Breast epithelium (tissue), 4 donors: ENCODE measurements at places on chromosomes 1 and 21. TPM values are rescaled to one million over a fixed set of nuclear protein-coding genes. Genes with fewer than 3 reads are reported as not detected.

TMEM240 gene
- 3.5 TPM for total RNA-seq

MROH9 gene
- not detected for total RNA-seq

MDM4 gene
- 103 TPM for total RNA-seq

ZYG11A gene
- total RNA-seq = 1.2 TPM

RIMS3 gene
- total RNA-seq = 0.64 TPM

PALMD gene
- 96.7 TPM for total RNA-seq

KRTAP12-3 gene
- total RNA-seq = not detected

S100A16 gene
- 52.0 TPM for total RNA-seq

DNA sequence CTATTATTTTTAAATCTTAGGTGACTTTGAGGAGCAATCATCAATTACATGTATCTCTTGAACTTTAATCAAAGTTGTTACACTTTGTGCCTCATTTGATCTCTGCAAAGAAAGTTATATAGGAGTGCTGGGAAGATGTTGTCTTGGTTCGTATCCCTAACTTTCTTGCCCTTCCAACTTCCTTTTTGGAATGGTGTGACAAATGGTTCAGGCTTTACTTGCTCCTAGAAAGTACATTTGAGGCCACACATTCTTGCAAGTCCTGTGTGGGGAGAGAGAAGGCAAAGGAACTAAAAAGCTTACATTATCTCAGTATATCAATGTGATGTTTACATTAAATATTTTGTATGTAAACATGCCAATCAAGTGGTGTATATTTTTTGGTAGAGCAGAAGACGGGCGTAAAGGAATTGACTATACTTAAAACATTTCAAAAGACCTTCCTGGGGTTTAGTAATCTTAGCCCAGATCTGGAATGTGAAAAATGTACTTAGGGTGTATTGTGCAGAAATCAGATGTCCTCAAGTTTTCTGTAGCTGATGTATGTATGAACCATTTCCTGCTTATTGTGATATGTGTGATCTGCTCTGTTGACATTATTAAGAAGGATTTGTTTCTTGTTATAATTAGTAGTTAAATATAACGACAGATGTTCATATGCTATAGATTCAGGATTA is 59.2 kb downstream of the USP25 start:
- DNase-seq = no peak

DNA sequence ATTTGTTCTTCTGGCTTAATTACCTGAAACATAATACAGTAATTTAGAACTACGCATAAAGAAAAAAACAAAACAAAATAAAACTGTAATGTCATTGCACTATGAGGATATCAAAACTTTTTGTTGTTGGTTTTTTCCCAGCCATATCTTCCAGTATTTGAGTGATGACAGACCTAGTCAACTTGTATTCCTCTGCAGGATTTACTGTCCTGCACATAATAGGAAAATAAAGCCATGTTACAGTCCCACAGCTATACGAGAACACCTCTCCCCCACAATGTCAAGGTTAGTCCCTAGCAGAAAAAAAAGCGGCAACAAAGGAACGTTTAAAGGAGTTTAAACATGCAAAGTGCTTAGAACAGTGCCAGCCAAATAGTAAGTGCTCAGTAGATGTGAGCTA is 55.3 kb upstream of the PRDX6 start:
- no peak for DNase-seq

DNA sequence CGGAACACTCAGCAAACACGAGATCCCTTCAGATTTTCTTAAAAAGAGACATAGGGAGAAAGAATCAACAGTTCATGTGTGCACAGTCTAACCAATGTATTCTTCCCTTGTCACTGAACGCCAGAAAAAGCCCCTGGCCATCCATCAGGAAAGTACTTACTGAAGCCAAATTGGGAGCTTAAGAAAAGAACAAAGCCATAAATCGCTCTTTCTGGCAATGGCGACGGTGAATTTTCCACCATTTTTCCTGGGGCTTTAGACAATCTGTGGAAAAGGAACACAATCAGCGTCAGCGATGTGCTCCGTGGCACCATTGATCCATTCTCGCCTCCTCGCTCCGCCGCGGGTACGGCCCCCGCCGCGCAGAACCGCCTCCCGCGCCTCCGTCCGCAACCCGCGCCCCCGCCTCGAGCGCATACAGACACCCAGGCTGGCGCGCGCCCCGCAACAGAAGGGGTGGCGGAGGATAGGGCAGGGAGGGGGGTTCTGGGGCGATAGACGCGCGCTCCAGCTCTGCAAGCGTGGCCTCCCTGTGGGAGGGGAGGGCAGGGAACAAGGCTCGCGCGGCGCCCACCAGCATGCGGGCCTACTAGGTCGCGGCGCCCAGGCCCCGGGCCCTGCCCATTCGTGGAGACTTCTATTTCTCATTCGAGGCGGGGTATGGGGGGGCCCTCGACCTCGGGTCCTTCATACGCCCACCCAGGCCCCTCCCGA is 440 bp downstream of the PIGP start:
- DNase-seq = peak; percentile 75

DNA sequence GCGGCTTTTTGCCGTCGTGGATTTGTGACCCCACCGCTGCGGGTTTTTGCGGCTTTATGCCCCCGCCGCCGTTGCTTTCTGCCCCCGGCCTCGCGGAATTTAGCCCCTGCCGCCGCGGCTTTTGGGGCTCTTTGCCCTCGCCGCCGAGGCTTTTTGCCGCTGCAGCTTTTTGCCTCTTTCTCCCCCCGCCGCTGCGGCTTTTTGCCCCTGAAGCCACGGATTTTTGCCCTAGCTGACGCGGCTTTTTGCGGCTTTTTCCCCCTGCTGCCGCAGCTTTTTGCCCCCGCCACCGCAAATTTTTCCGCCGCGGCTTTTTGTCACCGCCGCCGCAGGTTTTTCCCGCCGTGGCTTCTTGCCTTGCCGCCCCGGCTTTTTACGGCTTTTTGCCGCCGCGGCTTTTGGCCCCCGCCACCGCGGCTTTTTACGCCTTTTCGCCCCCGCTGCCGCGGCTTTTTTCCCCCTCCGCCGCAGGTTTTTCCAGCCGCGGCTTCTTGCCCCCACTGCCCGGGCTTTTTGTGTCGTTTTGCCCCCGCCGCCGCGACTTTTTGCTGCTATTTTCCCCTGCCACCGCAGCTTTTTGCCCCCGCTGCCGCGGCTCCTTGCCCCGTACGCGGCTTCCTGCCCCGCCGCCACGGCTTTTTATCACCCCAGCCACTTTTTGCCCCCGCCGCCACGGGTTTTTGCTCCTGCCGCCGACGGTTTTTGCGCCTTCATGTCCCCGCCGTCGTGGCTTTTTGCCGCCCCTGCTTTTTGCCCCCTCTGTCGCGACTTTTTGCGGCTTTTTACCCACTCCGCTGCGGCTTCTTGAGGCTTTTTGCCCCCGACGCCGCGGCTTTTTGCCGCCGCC is 3933.6 kb downstream of the SRGAP2C start:
- DNase-seq = no peak

GRCh38 chr1:99266726-99267125 is 2.4 kb downstream of the PLPPR4 start:
- no peak for DNase-seq

GRCh38 chr1:192967211-192967877 is 91.8 kb downstream of the UCHL5 start:
- no peak for DNase-seq

DNA sequence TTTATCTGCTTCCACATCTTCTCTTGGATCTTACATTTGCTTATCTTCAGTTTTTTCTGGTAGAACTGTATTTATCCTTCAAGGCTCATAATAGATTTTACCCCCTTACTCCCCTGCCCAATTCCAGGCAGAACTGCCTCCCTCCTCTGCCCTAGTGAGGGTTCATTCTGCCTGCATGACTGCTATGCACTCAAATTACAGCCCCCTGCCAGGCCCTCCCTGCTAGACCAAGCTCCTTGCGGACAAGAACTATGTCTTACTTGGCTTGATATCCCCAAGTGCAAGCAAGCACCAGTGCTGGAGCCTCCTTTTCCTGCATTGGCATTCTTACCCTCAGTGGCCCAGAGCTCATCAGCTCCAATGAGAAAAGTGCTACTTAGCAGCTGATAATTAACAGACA is 18.1 kb downstream of the MAPKAPK2 start:
- DNase-seq = no peak

DNA sequence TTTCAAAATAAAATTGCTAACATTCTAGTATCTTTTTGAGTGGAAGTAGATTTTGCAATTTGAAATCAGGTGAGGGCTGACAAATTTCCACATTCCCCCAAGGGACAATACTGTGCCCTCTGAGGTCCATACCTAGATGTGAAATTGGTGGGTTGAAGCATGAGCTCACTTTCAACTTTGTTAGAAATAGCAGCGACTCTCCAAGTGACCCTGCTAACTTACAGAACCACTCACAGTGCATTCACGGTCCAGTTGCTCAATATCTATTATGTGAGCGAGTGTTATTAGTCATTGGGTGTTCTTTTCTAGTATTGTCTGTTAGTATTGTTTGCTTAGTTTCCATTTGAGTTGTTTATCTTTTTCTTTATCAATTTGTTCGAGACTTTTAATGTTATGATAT is 53.6 kb upstream of the ASB17 start:
- no peak for DNase-seq

DNA sequence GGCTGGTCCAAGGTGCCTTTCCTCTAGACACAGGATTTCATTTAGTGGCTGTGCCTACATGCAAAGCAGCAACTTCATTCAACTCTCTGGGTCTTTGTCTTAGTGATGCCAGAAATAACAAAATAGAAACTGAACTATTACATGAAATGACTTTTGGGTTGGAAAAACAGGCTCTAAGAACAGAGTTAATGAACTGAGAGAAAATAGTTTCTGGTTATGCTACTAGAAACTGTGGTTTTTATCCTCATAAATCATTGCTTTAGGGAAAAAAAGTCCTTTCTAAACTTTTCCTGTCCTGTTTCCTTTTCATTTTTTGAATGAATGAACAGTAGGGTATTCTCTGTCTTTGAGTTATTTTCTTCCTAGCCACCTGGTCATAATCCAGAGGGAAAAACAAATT is 424.0 kb downstream of the KIF26B start:
- no peak for DNase-seq

- DNase-seq = peak; percentile 92
Measured at GRCh38 chr1:16181887-16182719, 26.2 kb upstream of the EPHA2 start.

DNA sequence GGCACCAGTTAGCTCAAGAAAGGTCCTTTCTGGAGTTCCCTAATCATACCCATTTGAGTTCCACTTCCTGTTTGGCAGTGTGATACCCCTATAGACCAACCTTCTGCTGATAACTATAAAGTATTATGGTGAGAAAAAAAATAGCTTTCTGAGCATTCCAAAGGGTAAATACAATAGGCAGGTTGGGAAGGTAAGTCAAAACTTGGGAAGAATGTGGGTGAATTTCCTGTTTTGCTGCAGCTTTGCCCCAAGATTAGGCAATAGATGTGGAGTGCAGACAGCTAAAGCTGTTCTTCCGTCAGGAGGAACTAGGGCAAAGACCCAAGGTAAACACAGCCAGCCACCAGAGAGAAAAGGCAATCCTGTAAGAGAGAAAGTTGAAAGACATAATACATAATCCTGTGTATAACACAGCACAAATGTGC is 49.9 kb upstream of the GUCA2A start:
- no peak for DNase-seq

DNA sequence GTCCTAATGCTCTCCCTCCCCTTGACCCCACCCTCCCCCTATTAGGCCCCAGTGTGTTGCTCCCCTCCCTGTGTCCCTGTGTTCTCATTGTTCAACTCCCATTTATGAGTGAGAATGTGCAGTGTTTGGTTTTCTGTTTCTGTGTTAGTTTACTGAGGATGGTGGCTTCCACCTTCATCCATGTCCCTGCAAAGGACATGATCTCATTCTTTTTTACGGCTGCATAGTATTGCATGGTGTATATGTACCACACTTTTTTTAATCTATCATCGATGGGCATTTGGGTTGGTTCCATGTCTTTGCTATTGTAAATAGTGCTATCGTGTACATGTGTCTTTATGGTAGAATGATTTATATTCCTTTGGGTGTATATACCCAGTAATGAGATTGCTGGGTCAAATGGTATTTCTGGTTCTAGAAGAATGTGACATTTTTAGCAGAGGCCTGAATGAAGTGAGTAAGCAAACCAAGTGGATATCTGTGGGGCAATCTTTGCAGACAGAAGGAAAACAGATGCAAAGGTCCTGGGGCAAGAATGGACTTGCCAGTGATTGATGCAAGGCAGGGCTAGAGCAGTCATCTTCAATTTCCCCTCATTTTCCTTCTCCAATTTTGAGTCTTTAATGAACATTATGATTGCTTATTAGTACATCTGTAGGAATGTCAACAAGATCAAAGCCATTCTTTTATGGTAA is 50.2 kb downstream of the UBE4B start:
- DNase-seq = no peak

GRCh38 chr21:15088488-15088887 is 23.7 kb upstream of the NRIP1 start:
- no peak for DNase-seq

DNA sequence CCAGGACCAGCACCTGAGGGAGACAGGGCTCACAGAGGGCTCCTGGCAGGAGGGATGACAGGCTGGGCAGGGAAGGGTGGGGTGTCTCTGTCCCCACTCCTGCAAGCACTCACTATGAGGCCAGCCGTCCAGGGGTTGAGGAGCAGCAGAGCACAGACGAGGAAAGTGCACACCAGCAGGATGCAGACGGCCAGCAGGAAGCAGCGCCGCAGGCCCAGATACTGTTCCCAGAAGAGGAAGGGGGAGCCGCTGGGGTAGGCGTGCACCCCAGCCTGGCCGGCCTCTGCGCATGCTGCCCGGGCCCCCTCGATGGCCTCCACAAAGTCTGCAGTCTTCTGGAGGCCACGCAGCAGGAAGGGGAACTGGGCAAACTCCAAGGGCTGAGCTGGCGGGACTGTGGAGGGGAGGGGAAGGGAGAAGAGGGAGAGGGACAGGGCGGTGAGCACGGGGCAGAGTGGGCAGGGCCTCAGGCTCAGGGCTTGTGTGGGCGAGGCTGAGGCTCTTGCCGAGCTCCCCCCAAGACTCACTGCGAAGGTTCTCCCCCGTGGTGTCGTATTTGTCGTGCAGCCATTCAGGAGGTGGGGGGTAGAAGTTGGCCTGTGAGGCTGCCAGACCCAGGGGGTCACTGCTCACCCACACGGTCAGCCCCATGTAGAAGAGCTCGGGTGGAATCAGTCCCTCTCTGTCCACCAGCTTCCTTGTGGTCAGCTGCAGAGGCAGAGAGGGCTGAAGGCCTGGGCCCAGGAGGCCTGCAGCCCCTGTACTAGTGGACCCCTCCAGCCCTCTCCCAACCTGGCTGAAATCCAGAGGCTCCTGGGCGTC is 16.5 kb downstream of the PTCH2 start:
- DNase-seq = no peak

GRCh38 chr1:162285149-162285561 is 91.5 kb downstream of the SPATA46 start:
- DNase-seq = peak; percentile 82

- DNase-seq = no peak
Measured at GRCh38 chr1:59162665-59163064, 134.2 kb upstream of the FGGY start.

- DNase-seq = no peak
Measured at GRCh38 chr21:23853796-23854379, 1753.4 kb downstream of the MRPL39 start.

- no peak for DNase-seq
Measured at GRCh38 chr1:164601399-164602100, 42.6 kb downstream of the PBX1 start.

DNA sequence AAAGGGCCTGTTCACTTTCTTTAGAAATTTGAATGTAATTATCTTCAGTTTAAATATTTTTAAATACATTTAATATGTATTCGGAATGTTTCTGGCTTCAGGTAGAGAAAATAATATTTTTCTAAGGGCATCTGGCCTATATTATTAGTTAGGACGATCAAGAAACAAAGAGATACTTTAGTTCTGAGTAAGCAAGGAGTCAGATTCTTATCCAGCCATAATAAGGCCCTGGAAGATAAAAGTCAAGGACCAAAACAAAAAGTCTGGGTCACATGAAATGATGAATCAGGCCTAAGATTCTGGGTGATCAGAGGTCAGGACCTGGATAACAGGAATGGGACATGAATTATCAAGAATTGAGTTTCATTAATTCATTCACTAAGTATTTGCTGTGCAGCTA is 6.3 kb downstream of the PHC2 start:
- DNase-seq = no peak
